ENCODE measurements at places on chromosomes 7 and 10.

DNA sequence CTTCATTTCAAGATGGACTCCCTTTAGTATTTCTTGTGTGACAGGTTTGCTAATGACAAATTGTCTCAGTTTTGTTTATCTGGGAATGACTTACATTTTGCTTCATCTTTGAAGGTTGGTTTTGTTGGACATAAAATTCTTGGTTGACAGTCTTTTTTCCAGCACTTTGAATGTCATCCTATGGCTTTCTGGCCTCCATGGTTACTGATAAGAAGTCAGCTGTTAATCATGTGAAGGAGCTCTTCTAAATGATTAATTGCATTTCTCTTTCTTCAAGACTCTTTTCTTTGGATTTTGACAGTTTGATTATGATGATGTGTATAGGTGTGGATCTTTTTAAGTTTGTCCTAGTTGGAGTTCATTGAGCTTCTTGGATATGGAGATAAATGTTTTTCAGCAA is 26.9 kb upstream of the HHEX start:
- DNase-seq = no peak

DNA sequence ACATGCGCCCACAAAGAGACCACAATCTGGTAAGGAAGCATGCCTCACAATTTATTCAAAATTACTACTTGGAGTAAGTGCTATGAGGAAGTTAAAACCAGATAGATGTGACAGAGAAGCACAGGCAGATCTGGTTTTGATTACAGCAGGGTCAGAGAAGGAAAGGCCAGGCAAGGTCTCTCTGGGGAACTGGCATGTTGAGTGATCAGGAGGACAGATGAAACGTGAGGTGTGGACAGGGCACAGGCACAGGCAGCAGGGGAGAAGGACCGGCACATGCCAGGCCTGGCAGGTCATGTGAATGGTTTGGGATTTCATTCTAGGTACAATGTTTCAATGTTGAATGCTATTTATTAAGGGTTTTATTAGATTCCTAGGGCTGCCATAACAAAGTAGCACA is 51.6 kb downstream of the GPAM start:
- DNase-seq = no peak

GRCh38 chr10:46237815-46238510 is 48.8 kb upstream of the ANTXRL start:
- no peak for DNase-seq

- DNase-seq = no peak
These were observed 1148.5 kb upstream of the CELF2 start for GRCh38 chr10:9869205-9869604.

DNA sequence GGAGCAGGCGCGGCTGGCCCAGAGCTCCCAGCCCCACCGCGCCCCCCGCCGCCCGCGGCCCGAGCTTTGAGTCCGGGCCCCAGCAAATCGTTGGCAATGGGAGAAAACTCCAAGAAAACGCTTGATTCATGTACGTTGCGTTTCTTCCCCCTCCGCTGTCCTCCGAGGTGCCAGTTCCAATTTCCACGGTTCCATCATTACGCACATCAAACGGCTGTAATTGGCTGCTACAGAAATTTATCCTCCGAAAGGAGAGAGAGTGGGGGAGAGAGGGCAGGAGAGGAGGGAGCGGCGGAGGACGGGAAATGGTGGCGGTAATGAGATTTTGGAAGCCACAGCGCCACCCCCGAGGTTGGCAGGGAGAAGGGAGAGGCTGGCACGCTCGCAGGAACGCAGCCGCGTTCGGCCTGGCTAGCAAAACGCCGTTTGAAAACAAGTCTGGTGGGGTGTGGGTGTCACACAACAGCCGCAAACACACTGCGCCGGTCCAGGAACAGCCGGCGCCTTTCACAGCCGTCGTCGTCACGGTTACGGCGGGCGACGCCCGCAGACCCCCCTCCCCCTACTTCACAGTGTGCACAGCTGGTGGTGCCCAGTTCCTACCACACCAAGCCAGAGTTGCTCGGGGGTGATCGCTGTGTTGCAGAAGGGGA is 57.5 kb downstream of the UNCX start:
- peak; percentile 71 for DNase-seq

- DNase-seq = no peak
These were observed 1.0 kb downstream of the CDK6 start for GRCh38 chr7:92835261-92835850.

DNA sequence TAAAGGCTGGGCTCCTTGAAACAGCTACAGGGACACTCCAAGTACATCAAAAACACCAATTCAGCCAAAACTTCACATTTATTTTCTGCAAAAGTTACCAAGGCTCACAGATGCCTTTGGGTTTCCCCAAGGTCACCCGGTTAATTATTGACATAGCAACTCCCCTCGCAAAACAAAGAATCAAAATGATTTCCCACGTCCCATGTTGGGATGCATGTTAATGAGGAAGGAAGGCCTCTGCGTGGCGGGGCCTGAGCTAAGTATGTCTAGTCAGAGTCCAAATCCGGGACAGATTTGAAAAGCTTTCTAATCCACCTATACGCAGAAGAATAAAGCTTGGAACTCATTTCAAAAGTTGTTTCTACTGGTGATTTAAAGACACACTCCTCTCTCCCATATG is 535 bp upstream of the TMEM72 start:
- DNase-seq = no peak

DNA sequence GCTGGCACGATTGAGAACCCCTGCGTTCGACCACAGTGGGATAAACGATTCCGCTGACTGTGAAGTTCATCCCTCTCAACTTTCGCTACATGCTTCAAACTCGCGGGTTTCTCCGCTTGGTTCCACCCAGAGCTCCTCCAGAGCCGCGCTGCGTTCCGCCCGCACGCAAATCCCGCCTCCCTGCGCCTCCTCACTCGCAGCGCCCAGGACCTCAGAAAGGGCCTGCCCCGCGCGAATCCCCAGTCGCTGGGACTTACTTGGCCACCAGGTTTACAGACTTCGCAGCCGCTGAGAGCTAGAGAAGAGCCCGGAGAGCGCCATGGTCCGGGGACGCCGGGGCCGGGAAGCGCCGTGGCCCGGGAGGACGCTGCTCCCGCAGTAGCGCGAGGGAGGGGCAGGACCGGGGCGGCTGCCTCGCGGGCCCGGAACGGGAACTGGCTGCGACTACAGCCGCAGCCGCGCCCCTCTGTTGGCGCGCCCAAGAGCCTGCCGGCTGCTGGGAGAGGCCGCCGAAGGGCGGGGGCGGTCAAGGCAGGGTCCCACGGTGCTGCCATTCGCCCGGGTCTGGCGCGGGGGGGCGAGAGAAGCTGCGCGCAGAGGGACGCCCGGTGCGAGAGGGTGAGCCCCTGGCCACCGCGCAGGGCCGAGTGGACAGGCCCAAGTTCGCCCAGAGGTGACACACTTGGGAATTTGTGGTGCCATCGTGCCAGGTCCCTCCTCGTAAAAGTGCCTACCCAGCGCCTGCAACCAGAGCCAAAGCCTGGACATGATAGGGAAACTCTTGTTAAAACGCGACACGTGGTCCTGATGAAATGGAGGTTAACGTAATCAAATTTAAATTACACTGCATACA is at the start of gene NOD1:
NOD1 (minus strand) TSS at position 436 of the 853 bp plus-strand sequence. CDS start 21,863 bp downstream, outside the sequence.
- DNase-seq = peak; percentile 52

DNA sequence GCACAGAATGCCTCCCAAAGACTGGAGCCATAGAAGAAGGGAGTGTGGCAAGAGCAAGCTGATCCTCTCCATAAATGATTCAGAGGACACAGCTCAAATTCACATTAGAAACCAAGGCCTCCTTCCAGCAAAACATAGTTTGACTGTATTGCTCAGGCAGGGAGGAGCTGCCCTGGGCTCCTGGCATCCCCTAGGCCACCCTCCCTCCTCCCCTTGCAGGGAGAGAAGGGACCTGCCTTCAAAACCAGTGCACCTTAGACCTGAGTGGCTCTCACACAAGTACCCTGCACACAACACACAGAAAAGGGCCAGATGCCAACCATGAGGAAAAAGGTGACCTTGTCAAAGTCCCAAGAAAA is 64.7 kb downstream of the CREB3L2 start:
- no peak for DNase-seq

GRCh38 chr10:126262233-126262838 is 125.9 kb downstream of the ADAM12 start:
- no peak for DNase-seq

- no peak for DNase-seq
These were observed 2.0 kb upstream of the CPN1 start for GRCh38 chr10:100083623-100084022.

DNA sequence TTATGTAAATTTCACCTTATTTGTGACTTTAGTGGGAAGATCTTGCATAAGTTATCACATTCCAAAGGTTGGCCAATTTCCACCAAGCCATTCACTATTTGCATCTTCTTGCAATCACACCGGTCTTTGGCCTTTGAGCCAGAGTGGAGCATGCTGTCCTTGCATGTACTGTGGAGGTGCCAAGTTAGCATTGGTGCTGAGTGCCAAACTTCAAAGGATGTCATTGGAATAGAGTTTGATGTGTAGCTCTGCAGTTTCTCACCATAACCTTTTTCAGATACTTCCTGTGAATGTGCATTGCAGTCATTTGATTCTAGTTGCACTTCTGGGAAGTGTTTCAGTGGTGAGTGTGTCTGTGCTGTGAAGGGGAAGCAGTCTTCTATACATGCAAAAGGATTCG is 620.6 kb downstream of the SUGCT start:
- no peak for DNase-seq

DNA sequence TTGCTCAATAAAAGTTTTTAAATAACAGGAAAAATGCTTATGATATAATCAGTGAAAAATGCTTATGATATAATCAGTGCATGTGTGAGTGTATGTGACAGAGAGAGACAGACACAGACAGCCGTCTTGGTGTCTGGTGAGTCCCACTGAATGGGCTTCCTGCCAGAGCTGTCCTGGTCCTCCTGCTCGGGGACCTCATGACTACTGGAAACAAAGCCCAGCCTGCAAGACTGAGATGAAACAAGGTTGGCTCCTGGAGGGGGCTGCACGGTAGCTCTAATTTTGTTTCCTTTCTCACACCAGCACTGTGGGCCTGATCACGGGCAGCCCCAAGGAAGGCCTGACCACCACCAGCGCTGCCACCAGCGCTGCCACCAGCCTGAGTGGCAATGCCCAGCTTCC is 57.3 kb downstream of the NRP1 start:
- DNase-seq = no peak

DNA sequence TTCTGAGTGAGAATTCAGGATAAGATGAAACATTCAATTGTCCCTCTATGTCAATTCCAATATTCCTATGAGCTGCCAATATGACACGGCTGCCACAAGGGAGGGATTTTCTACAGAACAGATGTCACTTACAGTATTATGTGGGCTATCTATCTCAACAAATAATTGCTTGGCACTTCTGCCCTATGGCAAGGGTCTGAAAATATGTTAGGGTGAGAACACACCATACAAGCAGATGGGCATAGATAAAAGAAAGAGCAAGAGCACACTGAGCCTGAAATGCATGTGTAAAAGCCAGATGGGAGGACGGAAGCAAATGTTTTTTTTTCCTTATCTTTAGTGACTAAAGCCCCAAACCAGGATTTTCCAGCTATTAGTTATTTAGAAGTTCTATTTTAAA is 70.1 kb upstream of the TFEC start:
- DNase-seq = no peak

DNA sequence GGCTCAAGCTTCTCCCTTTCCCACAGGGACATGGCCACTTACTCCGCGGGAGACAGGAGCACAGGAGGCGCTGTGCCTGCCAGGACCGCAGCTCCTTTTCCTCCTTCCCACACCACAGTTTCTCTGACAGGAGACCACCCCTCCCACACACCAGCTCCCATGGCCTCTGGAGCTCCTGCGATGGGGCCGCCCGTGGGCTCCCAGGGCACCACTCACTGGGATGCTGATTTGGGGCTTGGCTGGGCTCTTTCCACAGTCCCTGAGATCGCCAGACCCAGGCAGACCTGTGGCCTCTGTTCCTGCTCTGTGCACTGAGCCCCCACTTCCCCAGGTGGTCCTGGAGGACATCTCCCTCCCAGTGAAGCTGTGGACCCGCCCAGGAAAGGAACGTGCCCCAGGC is 226.9 kb upstream of the SHH start:
- no peak for DNase-seq

GRCh38 chr10:131814567-131815265 is 86.1 kb upstream of the PPP2R2D start:
- DNase-seq = no peak

DNA sequence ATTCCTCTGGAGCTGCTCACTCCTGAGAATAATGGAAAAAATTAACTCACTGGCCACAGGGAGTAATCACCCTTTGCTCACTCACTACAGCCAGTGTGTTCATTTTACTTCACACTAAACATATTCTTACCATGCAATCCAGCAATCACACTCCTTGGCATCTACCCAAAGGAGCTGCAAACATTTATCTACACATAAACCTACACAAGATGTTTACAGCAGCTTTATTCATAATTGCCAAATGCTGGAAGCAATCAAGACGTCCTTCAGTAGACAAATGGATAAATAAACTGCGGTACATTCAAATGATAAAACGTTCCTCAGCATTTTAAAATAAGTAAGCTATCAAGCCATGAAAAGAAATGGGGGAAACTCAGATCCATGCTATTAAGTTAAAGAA is 34.2 kb upstream of the POM121L12 start:
- DNase-seq = no peak

GRCh38 chr7:42628054-42628453 is 283.8 kb downstream of the C7orf25 start:
- DNase-seq = no peak

DNA sequence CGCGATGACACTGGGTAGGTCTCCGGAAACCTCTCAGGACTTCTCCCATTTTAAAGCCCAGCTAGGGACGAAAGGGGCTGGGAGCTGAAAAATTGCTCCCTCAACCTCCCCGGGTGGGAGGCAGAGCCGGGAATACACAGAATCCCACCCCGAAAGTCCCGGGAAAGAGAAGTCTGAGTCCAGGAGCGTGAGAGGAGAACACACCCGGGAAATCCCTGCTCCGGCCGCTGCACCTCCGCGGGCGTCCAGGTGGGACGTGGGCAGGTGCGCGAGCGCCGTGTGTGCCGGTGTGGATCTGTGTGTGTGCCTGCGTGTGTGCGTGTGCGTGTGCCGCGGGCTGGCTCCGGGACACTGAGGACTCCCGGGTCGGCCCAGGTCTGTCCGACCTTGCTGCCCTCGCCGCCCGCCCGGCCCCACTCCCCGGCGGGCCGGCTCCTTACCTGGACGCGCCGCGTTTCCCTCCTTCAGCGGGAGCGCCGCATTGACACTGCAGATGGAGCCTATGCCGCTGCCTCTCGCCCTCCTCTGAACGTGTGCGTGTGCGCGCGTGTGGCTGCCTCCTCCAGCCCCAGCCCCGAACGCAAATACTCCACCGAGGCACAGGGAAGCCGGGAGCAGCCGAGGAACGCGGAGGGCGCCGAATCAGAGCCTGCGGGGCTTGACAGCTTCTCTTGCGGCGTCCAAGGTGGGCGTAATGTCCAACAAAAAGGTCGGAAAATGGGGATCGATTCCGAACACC is at the start of gene PLXNA4:
PLXNA4 (minus strand) TSS at position 489 of the 739 bp plus-strand sequence. CDS start 67,777 bp downstream, outside the sequence.
- no peak for DNase-seq

- no peak for DNase-seq
These were observed 137.9 kb upstream of the HDAC9 start for GRCh38 chr7:18357691-18358090.

All from amygdala (tissue), 56 donors.